Chondrocyte (in vitro differentiated cells): ENCODE measurements at places on chromosomes 6 and 20. TPM values are rescaled to one million over a fixed set of nuclear protein-coding genes. Genes with fewer than 3 reads are reported as not detected.

The CEP85L gene
- 9.6 to 11.1 TPM (median 10.4 TPM) in 3 replicates for total RNA-seq

The TREML1 gene
- total RNA-seq, result not detected in 3 replicates

The WDR27 gene
- total RNA-seq, result 22.4 to 39.3 TPM (median 24.9 TPM) in 3 replicates

The PRKN gene
- 5.1 to 8.7 TPM (median 5.7 TPM) in 3 replicates for total RNA-seq

The KHDC1L gene
- not detected in 3 replicates for total RNA-seq

The LHFPL5 gene
- total RNA-seq, result not detected in 3 replicates

The SLC22A7 gene
- total RNA-seq, result not detected in 3 replicates

The FRMD1 gene
- 0.20 to 0.28 TPM in 2 of 3 replicates, not detected in the other for total RNA-seq

The LAMA4 gene
- total RNA-seq, result 55.2 to 115 TPM (median 102 TPM) in 3 replicates

The VAPB gene
- total RNA-seq, result 48.2 to 55.3 TPM (median 53.3 TPM) in 3 replicates

The TBC1D7 gene
- 19.4 to 21.7 TPM (median 19.8 TPM) in 3 replicates for total RNA-seq

The PPIL6 gene
- 2.2 to 2.7 TPM (median 2.5 TPM) in 3 replicates for total RNA-seq

The KCNK5 gene
- not detected in 3 replicates for total RNA-seq

The CASS4 gene
- 0.10 to 0.39 TPM in 2 of 3 replicates, not detected in the other for total RNA-seq

The DLL1 gene
- 0.35 to 0.82 TPM (median 0.41 TPM) in 3 replicates for total RNA-seq

The TAB2 gene
- total RNA-seq, result 49.3 to 54.9 TPM (median 54.1 TPM) in 3 replicates

The ANGPT4 gene
- 0.12 TPM in 1 of 3 replicates, not detected in the others for total RNA-seq

The PRL gene
- total RNA-seq, result not detected in 3 replicates

The NOX3 gene
- not detected in 3 replicates for total RNA-seq

The ADTRP gene
- total RNA-seq, result 0.35 to 1.3 TPM (median 0.77 TPM) in 3 replicates

The BPI gene
- 0.55 to 0.74 TPM (median 0.68 TPM) in 3 replicates for total RNA-seq

The PRICKLE4 gene
- total RNA-seq, result 3.1 to 5.9 TPM (median 3.6 TPM) in 3 replicates

The FUT9 gene
- total RNA-seq, result not detected in 3 replicates

The THBS2 gene
- 1,244 to 1,906 TPM (median 1,285 TPM) in 3 replicates for total RNA-seq

The LST1 gene
- total RNA-seq, result not detected in 3 replicates

The FAM184A gene
- total RNA-seq, result 0.52 to 0.68 TPM (median 0.56 TPM) in 3 replicates

The ZBTB24 gene
- total RNA-seq, result 6.6 to 8.1 TPM (median 7.1 TPM) in 3 replicates

The OR2J3 gene
- not detected in 3 replicates for total RNA-seq

The REM1 gene
- not detected in 3 replicates for total RNA-seq

The IL17A gene
- total RNA-seq, result not detected in 3 replicates

The PTGIS gene
- 88.7 to 165 TPM (median 91.5 TPM) in 3 replicates for total RNA-seq

The SLC32A1 gene
- total RNA-seq, result not detected in 3 replicates

The LY6G6C gene
- total RNA-seq, result 0.30 TPM in 1 of 3 replicates, not detected in the others

The UNC5CL gene
- total RNA-seq, result 0.25 to 0.36 TPM in 2 of 3 replicates, not detected in the other

The NDUFAF4 gene
- 22.2 to 25.0 TPM (median 23.5 TPM) in 3 replicates for total RNA-seq

The RGS17 gene
- total RNA-seq, result 1.5 to 2.2 TPM (median 1.8 TPM) in 3 replicates

The NRN1 gene
- total RNA-seq, result 2.5 to 3.1 TPM in 2 of 3 replicates, not detected in the other

The RSPH9 gene
- total RNA-seq, result 0.22 to 0.38 TPM (median 0.22 TPM) in 3 replicates

The TP53INP2 gene
- 31.7 to 59.8 TPM (median 58.7 TPM) in 3 replicates for total RNA-seq

The EYA2 gene
- total RNA-seq, result 0.23 to 0.32 TPM in 2 of 3 replicates, not detected in the other

The C20orf144 gene
- total RNA-seq, result 0.10 to 0.17 TPM in 2 of 3 replicates, not detected in the other

The SCRT2 gene
- total RNA-seq, result not detected in 3 replicates

The SLA2 gene
- total RNA-seq, result 0.24 TPM in 1 of 3 replicates, not detected in the others
